ENCODE measurements at places on chromosomes 6 and 20.

DNA sequence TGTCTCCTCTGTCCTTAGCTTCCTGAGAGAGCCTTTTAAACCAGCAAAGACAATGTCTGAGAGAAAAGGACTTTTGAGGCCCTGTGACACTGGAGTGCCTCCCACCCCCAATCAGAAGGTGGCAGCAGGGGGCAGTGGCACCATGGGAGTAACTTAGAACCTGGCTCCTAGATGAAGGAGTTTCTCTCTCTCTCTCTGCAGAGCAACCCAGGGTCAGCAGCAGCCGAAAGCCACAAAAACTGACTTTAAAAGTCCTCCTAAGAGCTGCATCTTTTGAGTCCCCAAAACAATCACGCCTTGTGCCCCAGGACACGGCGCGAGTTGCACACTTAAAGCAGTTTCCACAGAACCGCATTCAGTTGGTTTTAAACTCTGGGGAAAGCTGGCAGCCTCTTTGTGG, 5.3 kb upstream of the TCP11 start:
- no peak for DNase-seq

DNA sequence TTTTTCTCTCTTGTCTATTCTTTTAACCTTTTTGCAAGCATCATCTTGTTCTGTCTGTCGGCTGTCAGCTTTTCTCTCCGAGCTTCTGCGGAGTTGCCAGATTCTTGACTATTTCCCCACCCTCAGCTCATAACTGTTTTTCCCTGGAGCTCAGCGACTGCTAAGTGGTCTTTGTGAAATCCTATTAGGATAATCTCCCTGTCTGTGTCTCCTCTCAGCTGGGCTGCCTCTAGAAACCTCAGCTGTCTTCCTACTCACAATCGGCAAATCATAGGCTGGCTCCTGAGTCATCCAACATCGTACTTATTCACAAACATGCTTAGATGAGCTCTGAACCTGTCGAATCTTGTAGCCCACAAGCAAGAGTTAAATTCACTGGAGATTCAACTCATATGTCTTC, 332.3 kb downstream of the PTPRT start:
- no peak for DNase-seq

GRCh38 chr6:52176550-52176949, 9.6 kb upstream of the IL17A start:
- no peak for DNase-seq

GRCh38 chr6:72216222-72217068, 330.1 kb downstream of the RIMS1 start:
- DNase-seq, result no peak

DNA sequence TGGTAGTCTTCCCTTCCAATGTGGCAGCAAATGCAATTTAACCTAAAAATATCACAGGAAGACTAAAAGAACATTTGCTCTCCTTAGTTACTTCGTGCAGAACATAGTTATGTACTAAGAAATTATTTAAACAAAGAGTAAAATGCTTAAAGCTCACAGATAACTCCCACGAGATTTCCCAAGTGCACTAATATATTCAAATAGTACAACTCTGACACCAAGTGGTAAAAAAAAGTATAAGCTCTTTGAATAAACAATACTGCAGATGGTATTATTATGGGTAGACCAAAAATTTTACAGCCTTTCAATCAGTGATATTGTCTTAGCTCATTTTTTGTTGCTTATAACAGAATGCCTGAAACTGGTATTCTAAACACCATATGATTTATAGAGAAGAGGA, 52.8 kb upstream of the FILIP1 start:
- DNase-seq, result no peak

GRCh38 chr20:63081351-63081750, 74.6 kb upstream of the BHLHE23 start:
- no peak for DNase-seq

DNA sequence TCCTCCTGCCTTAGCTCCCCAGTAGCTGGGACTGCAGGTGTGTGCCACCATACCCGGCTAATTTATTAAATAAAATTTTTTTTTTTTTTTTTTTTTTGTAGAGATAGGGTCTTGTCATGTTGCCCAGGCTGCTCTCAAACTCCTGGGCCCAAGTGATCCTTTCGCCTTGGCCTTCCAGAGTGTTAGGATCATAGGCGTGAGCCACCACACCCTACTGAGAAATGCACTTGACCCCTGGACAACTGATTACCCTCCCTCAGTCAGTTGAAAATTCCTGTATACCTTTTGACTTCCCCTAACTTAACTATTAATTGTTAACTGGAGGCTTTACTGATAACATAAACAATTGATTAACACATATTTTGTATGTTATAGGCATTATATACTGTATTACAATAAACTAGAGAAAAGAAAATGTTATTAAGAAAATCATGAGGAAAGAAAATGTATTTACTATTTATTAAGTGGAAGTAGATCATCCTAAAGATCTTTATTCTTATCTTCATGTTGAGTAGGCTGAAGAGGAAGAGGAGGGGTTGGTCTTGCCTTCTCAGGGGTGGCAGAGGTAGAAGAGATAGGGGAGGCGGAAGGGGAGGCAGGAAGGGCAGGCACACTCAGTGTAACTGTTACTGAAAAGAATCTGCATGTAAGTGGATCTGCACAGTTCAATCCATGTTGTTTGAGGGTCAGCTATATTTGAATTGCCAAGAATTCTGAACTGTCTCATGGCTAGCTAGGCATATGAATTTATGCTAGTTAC, 104.3 kb downstream of the FARS2 start:
- no peak for DNase-seq

DNA sequence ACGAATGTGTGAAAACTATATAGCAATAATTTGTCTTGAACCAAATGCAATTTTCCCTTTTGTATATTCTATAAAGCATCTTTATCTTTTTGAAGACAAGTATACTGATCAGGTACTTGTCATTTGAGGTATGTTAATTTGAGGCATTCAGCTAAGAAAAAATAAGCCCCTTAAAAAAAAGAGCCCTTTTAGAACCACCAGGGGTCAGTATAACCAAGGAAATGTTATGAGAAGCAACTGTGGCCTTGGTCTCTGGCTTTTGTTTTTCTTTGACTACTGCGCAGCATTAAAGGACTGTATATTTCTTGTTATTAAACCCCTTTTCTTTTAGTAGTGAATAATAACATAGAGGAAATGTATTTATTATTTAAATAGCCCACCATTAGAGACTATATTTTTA, 43.1 kb downstream of the CD109 start:
- DNase-seq, result no peak

DNA sequence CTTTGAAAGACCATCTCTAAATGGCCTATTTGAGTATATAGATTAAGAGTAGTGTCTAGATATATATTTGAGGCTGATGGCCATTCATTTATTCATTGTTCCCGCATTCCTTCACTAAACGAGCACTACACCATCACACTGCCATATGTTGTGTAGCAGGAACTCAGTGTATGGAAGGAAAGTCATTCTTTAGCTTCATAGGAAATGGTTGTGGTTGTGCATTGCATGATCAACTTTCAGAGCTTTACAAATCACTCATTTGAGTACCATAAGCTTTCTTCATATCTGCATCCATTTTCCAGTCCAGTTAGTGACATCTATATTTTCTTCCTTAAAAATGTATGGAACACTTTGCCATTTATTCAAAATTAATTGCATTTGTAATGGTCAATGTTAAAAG, 97.9 kb downstream of the ARID1B start:
- no peak for DNase-seq

GRCh38 chr6:31497531-31498476, at the start of gene MICB:
MICB (plus strand) TSS chr6:31498145; CDS start chr6:31498194, 49 bp downstream.
- peak; percentile 74 for DNase-seq

DNA sequence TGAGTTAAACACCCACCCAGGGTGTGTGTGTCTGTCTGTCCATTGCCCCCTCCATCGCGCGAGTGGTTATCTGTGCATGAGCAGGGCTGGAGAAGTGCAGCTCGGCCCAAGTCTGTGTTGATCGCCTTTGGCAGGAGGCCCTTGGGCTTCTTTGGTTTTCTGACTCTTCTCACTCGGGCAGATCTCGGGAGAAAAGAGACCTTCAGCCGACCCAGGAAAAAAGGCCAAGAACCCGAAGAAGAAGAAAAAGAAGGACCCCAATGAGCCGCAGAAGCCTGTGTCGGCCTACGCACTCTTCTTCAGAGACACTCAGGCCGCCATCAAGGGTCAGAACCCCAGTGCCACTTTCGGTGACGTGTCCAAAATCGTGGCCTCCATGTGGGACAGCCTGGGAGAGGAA, 132.9 kb downstream of the JPH2 start:
- no peak for DNase-seq

GRCh38 chr6:113674075-113674474, 183.1 kb upstream of the MARCKS start:
- DNase-seq, result no peak

DNA sequence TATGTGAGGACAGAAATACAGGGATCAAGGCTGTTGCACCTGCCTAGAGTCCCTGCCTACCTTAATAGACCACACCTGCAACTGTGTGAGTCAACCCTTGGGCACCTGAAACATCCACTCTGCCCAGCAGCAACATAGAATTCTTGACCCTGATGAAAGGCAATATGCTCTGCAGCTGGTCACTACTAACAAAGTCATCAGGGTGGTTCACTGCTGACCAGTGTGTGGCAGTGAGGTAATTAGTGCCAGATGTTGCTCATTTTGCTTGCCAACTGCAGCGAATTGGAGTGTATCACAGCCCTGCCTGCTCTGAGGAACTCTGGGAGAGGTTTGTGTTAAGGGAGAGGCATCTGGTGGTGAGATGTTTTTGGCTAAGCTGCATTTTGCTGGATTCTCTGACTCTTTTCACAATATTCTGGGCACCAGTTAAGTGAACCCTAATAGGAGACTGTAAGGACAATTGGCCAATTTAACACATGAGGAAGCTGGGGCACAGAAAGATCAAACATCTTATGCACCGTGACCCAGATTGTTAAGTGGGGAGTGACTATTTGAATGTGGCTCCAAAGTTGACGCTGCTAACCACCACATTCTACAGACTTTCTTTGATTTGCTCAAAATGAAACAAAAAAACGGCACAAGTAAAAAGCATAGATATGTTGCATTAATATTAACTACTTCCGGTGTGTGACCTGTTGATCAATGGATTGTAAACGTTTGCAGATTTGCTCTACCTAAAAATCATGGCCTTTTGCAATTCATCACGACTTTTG, 61.9 kb upstream of the OPRM1 start:
- DNase-seq, result no peak

DNA sequence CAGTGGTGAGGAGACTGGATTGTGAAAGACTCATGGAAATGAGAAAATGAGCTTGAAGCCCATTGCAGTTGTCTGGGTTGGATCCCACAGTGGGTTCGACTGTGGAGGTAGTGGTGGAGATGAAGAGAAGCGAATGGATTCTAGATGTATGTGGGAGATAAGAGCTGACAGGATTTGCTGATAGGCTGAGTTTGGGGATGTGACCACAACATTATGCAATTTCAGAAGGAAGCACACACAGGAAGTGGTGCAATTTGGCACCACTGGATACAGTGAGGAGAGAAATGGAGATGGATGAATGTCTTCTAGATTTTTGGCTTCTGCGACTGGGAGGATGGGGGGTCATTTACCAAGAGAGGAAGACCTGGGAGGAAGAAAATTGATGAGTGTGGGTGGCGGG, 64.4 kb upstream of the MAFB start:
- no peak for DNase-seq

DNA sequence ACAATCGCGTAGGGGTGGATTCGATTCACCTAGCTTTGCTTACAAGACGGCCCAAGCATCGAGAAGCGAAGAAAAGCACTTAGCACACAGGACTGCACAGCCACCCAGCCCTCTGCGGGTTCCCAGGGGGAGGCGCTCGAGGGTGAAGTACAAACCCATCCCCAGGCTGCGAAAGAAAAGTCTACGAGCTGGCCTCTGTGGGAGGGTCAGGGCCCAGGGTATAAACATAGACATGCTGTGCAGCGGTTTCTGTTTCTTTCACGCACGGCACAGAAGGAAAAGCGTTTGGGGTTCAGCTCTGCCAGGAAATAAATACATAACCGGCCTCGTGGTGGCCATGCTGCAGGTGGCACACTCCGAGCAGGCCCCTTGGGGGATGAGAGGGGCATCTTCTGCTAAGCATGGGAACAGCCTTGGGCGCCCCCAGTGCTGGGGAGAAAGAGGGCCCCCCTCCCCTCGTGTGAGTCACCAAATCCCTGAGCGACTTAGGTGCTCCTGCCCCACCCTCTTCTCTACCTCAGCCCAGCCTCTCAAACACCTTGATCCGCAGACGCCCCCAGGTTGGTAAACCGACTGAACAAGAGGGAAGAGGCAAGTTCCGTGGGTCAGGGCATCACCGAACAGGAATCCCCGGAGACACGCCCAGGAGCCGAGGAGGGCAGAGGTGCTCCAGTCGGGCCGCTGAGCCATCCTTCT, 91.6 kb upstream of the RIPOR2 start:
- DNase-seq, result peak; percentile 48

- DNase-seq, result no peak
Observed at GRCh38 chr20:57628047-57628961, 8.1 kb upstream of the ZBP1 start.

DNA sequence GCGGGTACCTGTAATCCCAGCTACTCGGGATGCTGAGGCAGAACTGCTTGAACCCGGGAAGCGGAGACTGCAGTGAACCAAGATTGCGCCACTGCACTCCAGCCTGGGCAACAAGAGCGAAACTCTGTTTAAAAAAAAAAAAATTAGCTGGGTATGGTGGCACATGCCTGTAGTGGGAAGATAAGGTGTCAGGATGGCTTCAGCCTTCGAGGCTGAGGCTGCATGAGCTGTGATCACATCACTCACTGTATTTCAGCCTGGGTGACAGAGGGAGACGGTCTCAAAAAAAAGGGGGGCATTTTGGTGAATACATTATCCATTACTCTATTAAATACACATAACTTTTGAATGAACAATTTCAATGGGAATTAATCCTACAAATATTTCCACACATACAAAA, 32.4 kb downstream of the SNX3 start:
- DNase-seq, result no peak

- no peak for DNase-seq
Observed at GRCh38 chr6:22448291-22448711, 121.1 kb upstream of the HDGFL1 start.

- DNase-seq, result no peak
Observed at GRCh38 chr20:1108437-1108920, 9.9 kb upstream of the PSMF1 start.

DNA sequence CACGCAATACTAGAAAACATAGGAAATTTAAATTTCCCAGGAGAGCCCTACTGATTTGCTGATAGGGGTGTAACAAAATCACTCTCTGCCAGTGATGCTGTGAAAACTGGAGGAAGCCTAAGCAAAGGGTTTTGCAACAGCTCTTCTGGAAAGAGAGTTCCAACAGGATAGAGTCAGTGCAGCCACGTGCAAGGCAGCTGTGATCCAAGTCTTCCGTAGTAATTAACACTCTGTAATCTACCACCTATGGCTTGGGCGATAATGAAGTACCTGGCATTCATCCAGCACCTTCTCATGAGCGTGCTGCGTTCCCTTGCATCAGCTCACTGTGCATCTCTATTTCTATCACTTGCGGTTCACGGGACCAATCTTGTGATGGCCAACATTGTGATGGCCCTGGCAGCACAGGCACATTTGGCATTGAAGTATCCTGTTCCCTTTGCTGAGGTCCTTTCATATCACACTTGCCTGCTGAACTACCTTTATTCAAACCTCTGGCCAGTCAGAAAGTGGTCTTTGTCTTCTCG, 48.2 kb downstream of the IRF4 start:
- DNase-seq, result no peak
